Ovary (tissue), 10 donors: ENCODE measurements at places on chromosomes 1 and 21.
A peak's percentile ranks its signal among the peaks of the same experiment; 100 is the strongest.

- no peak for DNase-seq
Measured at GRCh38 chr21:45914321-45914845, 67.2 kb upstream of the COL6A1 start.

- no peak for DNase-seq
Measured at GRCh38 chr1:147083919-147084272, 88.4 kb downstream of the PRKAB2 start.

GRCh38 chr1:156659988-156660751 lies 17.0 kb downstream of the NES start:
- peak; percentile 97 for DNase-seq

DNA sequence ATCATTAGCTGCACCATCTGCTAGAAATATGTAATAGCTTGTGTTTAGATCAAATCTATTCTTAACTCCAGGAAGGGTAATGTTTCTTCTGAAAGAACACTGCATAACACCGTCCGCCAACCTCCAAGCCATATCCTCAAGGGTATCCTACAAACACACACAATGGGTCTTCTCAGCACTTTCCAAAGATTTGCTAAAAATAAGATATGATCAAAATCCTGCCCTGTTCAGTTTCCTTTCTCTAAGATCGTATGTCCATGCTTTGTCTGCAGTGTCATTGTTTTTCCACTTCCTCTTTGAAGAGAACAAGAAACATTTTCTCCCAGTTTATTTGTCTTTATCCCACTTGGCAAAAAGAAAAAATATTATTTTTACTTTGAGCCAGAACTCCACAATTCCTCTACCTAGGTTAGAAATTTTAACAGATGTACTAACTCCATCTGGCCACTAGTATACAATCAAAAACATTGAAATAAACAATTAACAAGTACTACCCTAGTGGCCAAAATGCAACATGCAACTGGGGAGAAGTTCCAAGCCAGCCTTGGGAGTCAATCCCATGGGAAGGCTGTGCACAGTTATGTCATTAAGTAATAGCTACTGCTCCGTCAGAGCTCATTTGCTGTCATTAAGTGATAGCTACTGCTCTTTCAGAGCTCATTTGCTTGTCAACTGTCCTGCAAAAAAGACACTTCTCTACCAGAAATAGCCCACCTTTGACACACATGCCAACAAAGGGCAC lies 37.8 kb downstream of the FRRS1 start:
- no peak for DNase-seq

- no peak for DNase-seq
Measured at GRCh38 chr1:172325531-172325930, 95.0 kb upstream of the C1orf105 start.
